ENCODE measurements at places on chromosomes 3 and 15. TPM values are rescaled to one million over a fixed set of nuclear protein-coding genes. Genes with fewer than 3 reads are reported as not detected.

SCN5A gene
- total RNA-seq: not detected

CCRL2 gene
- 1.1 TPM for total RNA-seq

SMAD3 gene
- 134 TPM for total RNA-seq

SPRED1 gene
- 12.3 TPM for total RNA-seq

GXYLT2 gene
- total RNA-seq: 3.1 TPM

MYLK gene
- 52.6 TPM for total RNA-seq

GOLGA8J gene
- not detected for total RNA-seq

CYP11A1 gene
- 17.0 TPM for total RNA-seq

WNT5A gene
- total RNA-seq: 28.8 TPM

GRCh38 chr3:126959921-126960603 lies 22.9 kb upstream of the PLXNA1 start:
- H3K27ac ChIP-seq: peak overlapping the region; percentile 70
- H3K4me1 ChIP-seq: peaks cover 59% of the 10 kb centered on the region
- no peaks in the 10 kb centered on the region for H3K27me3 ChIP-seq
- no peak overlapping the region for H3K4me3 ChIP-seq
- no peaks in the 10 kb centered on the region for H3K36me3 ChIP-seq

GRCh38 chr15:34610354-34610753 lies 26.9 kb upstream of the GOLGA8B start:
- H3K4me1 ChIP-seq: no peaks in the 10 kb centered on the region
- DNase-seq: no peak
- no peak overlapping the region for H3K27ac ChIP-seq
- H3K27me3 ChIP-seq: no peaks in the 10 kb centered on the region
- no peak overlapping the region for H3K4me3 ChIP-seq

- no peak for DNase-seq
- peaks cover 32% of the 10 kb centered on the region for H3K36me3 ChIP-seq
- no peaks in the 10 kb centered on the region for H3K27me3 ChIP-seq
- no peak overlapping the region for H3K4me3 ChIP-seq
- no peak overlapping the region for H3K27ac ChIP-seq
These were observed 38.7 kb downstream of the ANXA2 start for GRCh38 chr15:60358935-60359682.

GRCh38 chr3:169295126-169295525 lies 368.4 kb downstream of the MECOM start:
- H3K27me3 ChIP-seq: no peaks in the 10 kb centered on the region
- no peaks in the 10 kb centered on the region for H3K36me3 ChIP-seq
- no peak for DNase-seq
- no peak overlapping the region for H3K4me3 ChIP-seq
- no peaks in the 10 kb centered on the region for H3K4me1 ChIP-seq
- no peak overlapping the region for H3K27ac ChIP-seq

DNA sequence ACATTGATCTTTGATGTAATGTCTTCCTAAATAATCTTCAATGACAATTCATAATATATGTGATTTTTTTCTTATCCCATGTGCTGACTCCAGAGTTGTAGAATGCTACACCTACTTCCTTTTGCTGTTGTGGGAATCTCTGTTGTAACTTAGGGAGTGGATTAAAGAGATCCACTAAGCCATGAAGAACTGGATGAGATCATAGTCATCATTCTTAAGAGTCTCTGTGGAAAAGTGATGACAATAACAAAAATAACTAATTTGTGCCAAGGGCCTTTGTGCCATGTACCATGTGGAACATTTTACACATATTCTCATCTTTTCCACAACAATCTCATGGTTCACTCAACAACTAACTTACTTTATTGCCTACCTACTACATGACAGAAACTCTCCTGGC lies 162.9 kb upstream of the PDZRN3 start:
- H3K4me3 ChIP-seq: no peak overlapping the region
- H3K4me1 ChIP-seq: no peaks in the 10 kb centered on the region
- no peak overlapping the region for H3K27ac ChIP-seq
- no peaks in the 10 kb centered on the region for H3K27me3 ChIP-seq

DNA sequence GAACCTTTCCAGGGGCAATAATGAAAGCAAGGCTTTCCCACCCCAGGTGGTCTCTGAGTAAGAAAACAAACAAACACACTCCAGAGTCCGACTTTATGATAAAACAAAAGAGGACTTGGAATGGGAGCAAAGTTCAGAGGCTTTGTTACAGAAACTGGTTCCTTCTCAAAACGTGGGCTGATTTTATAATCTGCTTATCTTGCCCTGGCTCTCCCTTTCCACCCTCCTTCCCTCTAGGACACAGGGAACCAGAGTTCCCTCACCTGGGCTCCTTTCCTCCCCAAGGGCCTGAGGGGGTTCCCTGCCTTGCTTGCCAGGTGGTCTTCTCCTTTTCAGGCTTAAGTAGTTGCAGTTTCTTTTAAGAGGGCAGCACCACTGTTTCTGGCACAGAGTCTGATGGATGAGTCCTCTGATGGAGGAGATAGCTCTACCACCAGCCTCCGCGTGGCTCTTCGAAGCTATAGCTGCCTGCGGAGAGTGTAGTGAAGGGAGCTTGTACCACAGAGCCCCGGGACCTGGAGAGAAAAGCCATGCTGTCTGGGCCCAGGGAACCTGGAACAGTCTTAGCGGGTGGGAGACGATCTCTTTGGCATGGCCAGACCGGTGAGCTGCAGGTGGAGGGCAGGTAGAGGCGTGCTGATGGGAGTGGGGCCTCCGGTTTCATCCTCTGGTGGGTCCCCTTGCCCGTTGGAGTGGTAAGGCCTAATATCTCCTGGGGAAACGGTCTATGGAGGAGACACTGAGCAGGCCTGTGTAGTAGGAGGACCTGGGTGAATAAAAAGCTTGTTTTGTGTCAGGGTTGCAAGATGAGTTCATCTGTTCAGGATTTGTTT lies 68.7 kb downstream of the SMAD6 start:
- H3K36me3 ChIP-seq: no peaks in the 10 kb centered on the region
- DNase-seq: no peak
- no peaks in the 10 kb centered on the region for H3K27me3 ChIP-seq
- peaks cover 50% of the 10 kb centered on the region for H3K4me1 ChIP-seq
- no peak overlapping the region for H3K27ac ChIP-seq
- no peak overlapping the region for H3K4me3 ChIP-seq

GRCh38 chr3:69259125-69259524 lies 126.8 kb downstream of the FRMD4B start:
- no peak for DNase-seq
- H3K4me3 ChIP-seq: no peak overlapping the region
- no peaks in the 10 kb centered on the region for H3K27me3 ChIP-seq
- no peaks in the 10 kb centered on the region for H3K36me3 ChIP-seq

GRCh38 chr15:78260489-78260888 lies 3.9 kb upstream of the DNAJA4 start:
- no peak overlapping the region for H3K4me3 ChIP-seq
- no peaks in the 10 kb centered on the region for H3K36me3 ChIP-seq
- no peak overlapping the region for H3K27ac ChIP-seq
- H3K4me1 ChIP-seq: peaks cover 17% of the 10 kb centered on the region
- no peak for DNase-seq

GRCh38 chr3:14299767-14300166 lies 102.6 kb upstream of the SLC6A6 start:
- DNase-seq: no peak
- peaks cover 12% of the 10 kb centered on the region for H3K4me1 ChIP-seq
- H3K4me3 ChIP-seq: no peak overlapping the region
- no peaks in the 10 kb centered on the region for H3K36me3 ChIP-seq

DNA sequence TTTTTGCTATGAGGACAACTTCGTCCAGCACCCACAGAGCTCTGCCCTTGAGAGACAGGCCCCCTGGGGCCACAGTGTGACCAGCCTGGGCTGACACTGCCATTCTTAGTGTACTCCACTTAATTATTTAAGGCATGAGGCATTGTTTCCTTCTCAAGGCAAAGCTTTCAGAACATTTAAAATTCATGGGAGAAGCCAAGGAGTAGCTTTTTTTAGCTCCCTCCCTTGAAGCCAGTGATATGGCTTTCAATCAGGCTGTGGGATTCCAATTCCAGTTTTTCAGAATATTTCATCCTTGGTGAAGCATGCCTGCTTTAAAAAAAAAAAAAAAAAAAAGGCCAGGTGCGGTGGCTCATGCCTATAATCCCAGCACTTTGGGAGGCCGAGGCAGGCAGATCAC lies 21.3 kb downstream of the HOMER2 start:
- H3K27ac ChIP-seq: no peak overlapping the region
- DNase-seq: no peak
- H3K4me3 ChIP-seq: no peak overlapping the region
- H3K27me3 ChIP-seq: no peaks in the 10 kb centered on the region
- no peaks in the 10 kb centered on the region for H3K4me1 ChIP-seq

- H3K27ac ChIP-seq: no peak overlapping the region
- H3K4me3 ChIP-seq: no peak overlapping the region
- no peak for DNase-seq
These were observed 3.0 kb upstream of the HDGFL3 start for GRCh38 chr15:83210619-83211018.

DNA sequence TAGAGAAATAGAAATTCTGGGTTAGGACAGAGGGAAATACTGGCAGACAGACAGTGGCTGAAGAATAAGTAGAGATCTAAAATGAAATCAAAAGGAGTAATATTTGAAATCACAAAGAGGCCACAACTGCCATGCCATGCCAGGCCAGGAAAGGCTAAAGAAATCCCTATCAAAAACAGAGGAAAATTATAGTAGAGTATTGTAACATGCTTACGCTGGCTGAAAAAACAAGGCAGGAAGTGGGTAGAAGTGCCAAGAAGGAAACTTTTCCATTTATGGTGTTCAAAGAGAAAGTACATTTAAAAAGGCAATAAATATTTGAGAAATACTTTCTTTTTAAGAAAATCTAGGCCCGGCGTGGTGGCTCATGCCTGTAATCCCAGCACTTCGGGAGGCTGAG lies 415.7 kb downstream of the PLCL2 start:
- no peak overlapping the region for H3K4me3 ChIP-seq
- no peak overlapping the region for H3K27ac ChIP-seq
- no peaks in the 10 kb centered on the region for H3K27me3 ChIP-seq
- DNase-seq: no peak
- H3K36me3 ChIP-seq: no peaks in the 10 kb centered on the region

GRCh38 chr3:133599280-133599679 lies 25.8 kb downstream of the CDV3 start:
- no peaks in the 10 kb centered on the region for H3K36me3 ChIP-seq
- H3K4me3 ChIP-seq: no peak overlapping the region
- no peak for DNase-seq
- no peaks in the 10 kb centered on the region for H3K27me3 ChIP-seq
- H3K27ac ChIP-seq: no peak overlapping the region

GRCh38 chr3:21390856-21391255 lies 360.2 kb downstream of the ZNF385D start:
- H3K4me3 ChIP-seq: no peak overlapping the region
- no peak overlapping the region for H3K27ac ChIP-seq
- H3K27me3 ChIP-seq: no peaks in the 10 kb centered on the region
- DNase-seq: no peak
- no peaks in the 10 kb centered on the region for H3K4me1 ChIP-seq

DNA sequence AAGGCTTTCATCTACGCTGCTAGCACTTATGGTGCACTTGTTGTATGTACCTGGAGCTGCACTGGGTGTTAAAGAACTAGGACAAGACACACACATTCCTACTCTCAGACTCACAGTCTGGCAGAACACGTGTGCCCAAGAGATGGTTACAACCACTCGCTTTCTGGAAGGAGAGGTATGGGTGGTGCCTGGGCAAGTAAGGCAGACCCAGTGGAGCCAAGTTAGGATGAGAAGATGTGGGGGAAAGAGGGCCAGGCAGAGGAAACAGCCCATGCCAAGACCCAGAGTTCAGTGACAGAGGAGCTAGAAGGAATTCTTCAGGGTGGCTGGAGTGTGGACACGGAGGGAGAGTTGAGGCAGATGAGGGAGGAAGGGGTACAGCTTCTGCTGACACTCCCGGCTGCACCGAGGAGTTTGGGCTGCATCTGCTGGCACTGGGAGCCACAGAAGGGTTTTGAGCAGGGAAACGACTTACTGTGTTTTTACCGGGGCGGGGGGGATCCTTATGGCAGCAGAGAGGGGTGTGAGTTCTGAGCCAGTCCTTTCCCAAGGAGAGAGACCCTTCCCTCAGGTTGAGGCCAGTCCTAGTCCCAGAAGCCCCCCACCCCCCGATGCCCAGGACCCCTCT lies 59.0 kb downstream of the GRIP2 start:
- no peak for DNase-seq
- no peaks in the 10 kb centered on the region for H3K27me3 ChIP-seq
- no peaks in the 10 kb centered on the region for H3K4me1 ChIP-seq
- peaks cover 15% of the 10 kb centered on the region for H3K36me3 ChIP-seq
- H3K4me3 ChIP-seq: no peak overlapping the region
- H3K27ac ChIP-seq: no peak overlapping the region

- no peaks in the 10 kb centered on the region for H3K4me1 ChIP-seq
- no peak for DNase-seq
- no peak overlapping the region for H3K27ac ChIP-seq
- H3K27me3 ChIP-seq: no peaks in the 10 kb centered on the region
- no peaks in the 10 kb centered on the region for H3K36me3 ChIP-seq
These were observed 585.9 kb downstream of the UNC13C start for GRCh38 chr15:54564166-54564565.

DNA sequence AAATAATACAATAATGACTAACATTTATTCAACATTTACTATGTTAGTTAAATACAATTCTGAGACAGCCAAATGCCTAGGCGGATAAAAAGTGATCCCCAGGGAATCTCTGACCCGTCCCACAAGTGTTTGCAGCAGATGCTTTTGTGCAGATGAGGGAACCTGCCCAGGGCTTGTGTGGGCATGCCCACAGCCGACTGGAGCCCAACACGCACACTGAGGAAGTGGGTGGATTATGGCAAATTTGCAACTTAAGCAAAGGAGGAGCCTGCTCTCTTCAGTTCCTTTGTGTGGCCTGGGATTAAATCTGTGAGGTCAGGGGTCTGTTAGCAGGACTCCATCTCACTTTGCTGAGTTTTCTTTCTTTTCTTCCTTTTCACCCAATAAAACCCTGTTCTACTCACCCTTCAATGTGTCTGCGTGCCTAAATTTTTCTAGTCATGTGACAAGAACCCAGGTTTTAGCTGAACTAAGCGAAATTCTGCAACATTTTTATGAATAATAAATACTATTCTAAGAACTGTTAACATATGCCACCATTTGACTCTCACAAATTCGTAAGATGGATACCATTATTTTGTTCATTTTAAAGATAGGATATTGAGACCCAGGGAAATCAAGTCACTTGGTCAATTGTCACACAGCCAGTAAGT lies 13.9 kb upstream of the RTP1 start:
- H3K27me3 ChIP-seq: no peaks in the 10 kb centered on the region
- H3K36me3 ChIP-seq: no peaks in the 10 kb centered on the region
- DNase-seq: no peak
- no peak overlapping the region for H3K4me3 ChIP-seq
- peaks cover 25% of the 10 kb centered on the region for H3K4me1 ChIP-seq

- H3K36me3 ChIP-seq: no peaks in the 10 kb centered on the region
- no peak for DNase-seq
- H3K4me3 ChIP-seq: no peak overlapping the region
- H3K27ac ChIP-seq: peak overlapping the region; percentile 74
These were observed 31.7 kb downstream of the GOLGA6A start for GRCh38 chr15:74050556-74051234.

DNA sequence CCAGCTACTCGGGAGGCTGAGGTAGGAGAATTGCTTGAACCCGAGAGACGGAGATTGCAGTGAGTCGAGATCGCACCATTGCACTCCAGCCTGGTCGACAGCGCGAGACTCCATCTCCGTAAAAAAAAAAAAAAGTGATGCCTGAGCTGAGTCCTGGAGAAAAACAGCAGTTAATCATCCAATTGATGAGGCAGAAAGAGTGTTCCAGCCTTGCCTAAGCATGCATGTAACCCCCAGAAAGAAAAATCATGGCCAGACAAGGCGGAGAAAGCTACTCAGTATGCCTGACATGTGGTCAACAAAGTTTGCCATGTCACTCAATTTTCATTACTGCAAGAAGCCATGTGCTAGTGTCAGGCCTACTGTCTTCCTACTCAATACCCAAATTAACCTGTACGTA lies 593.1 kb upstream of the MDFIC2 start:
- no peak overlapping the region for H3K27ac ChIP-seq
- DNase-seq: no peak
- H3K4me1 ChIP-seq: no peaks in the 10 kb centered on the region
- H3K36me3 ChIP-seq: no peaks in the 10 kb centered on the region
- H3K4me3 ChIP-seq: no peak overlapping the region

Measured in esophagus squamous epithelium (tissue), 5 donors.